ENCODE measurements at places on chromosomes 5 and 9. TPM values are rescaled to one million over a fixed set of nuclear protein-coding genes. Genes with fewer than 3 reads are reported as not detected.

The OGN gene
- total RNA-seq = not detected

The C5orf58 gene
- total RNA-seq = not detected

The CDX1 gene
- total RNA-seq = not detected

The SPATA31E1 gene
- total RNA-seq = not detected

The ZNF366 gene
- total RNA-seq = 0.23 TPM

The CCT5 gene
- 532 TPM for total RNA-seq

The PDCD1LG2 gene
- 18.3 TPM for total RNA-seq

The CATSPER3 gene
- 0.11 TPM for total RNA-seq

The C5orf46 gene
- total RNA-seq = not detected

The MAMDC2 gene
- total RNA-seq = 42.1 TPM

Data from LHCN-M2 (cell line).